SIG-M5 (cell line): ENCODE measurements at places on chromosomes 2 and 18.

DNA sequence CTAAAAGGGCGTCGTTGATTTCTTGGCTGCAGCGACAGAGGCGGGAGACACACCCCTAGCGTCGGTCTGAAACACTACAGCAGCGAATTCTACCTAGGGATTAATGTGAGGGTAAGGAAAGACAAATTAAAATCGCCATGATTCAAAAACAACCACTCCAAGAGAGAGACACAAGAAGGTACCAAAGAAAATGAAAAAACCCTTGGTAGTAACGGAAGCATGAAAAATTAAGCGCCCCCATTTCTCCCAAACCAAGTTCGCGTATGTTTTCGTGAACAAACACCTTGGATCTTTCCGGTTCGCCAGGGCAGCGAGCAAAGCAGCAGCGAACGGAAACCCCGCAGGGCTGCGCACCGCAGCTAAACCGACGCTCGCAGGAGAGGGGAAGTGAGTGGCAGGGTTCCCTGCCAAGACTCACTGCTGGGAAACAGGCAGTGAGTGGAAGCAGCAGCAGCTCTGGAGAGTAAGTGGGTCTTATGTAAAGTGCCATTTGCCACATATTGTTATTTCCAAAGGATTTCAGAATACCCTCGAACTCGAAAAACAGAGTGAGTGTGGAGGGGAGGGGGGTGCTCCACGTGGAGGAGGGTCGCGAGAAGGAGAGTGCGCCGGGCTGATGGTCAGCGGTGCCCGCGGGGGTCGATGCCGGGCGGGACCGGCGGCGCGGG is 1.0 kb downstream of the PPP3R1 start:
- DNase-seq, result peak; percentile 49

- DNase-seq, result no peak
These were observed 88.7 kb upstream of the CXCR4 start for GRCh38 chr2:136206613-136207012.

DNA sequence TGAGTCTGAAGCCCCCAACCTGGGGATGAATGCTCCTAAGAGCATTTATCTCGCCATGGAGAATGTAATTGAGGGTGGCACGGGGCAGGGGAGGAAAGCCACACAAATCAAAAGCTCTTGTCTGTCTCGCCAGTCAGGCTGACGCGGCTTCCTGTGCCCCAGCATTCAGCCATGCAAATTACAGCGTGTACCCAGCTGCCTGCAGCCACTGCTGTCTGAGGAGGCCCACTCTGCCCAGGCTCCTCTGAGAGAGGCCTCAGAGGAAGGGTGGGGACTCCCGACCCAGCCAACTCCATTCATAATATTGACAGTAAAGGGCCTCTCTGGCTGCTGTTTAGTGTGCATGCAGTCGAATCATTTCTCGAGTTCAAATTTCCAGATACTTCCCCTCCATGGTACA is 22.0 kb downstream of the SMAD7 start:
- no peak for DNase-seq

- DNase-seq, result no peak
These were observed 235.7 kb upstream of the SIX2 start for GRCh38 chr2:45244928-45245327.

GRCh38 chr18:7740821-7741220 is 173.7 kb downstream of the PTPRM start:
- no peak for DNase-seq
